ENCODE measurements at places on chromosomes 12 and 14.

DNA sequence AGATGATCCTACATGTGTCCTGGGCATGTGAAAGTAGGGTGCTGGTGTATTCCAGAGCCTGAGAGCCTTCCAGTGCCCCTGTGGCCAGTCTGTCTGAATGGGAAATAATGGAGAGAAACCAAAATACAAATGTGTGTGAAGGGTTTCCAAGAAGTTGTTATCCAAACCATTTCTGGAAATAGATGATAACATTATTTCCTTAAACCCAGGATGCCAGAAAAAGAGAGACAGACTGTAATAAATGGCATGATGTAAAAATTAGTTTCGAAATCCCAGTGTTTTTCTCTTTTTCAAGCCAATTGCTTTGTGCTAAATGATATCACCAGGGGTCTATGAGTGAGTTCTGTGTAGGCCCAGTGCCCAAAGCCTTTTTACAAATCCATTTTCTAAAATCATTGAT is 175.3 kb downstream of the PHLDA1 start:
- DNase-seq = no peak

- no peak for DNase-seq
Measured at GRCh38 chr14:86766469-86766868, 1226.5 kb downstream of the GALC start.

- DNase-seq = no peak
Measured at GRCh38 chr12:104197264-104197663, 18.3 kb upstream of the TXNRD1 start.

GRCh38 chr12:124477107-124477915 is 90.1 kb downstream of the NCOR2 start:
- no peak for DNase-seq

- no peak for DNase-seq
Measured at GRCh38 chr14:59634617-59635016, 58.0 kb upstream of the CCDC175 start.

All from activated CD4-positive, alpha-beta T cell treated with anti-CD3 and anti-CD28 coated beads, Interleukin-2, amount 50 U/mL, for 16 hours (primary cell).